ENCODE measurements at places on chromosomes 5 and 9.

- no peak for DNase-seq
Observed at GRCh38 chr5:129770024-129770820, 22.3 kb downstream of the MINAR2 start.

GRCh38 chr9:121328876-121329681, 41.0 kb downstream of the STOM start:
- DNase-seq, result no peak

GRCh38 chr5:142748568-142749249, 21.5 kb upstream of the ARHGAP26 start:
- peak; percentile 45 for DNase-seq

GRCh38 chr5:170151097-170151831, 45.6 kb downstream of the FOXI1 start:
- DNase-seq, result no peak

DNA sequence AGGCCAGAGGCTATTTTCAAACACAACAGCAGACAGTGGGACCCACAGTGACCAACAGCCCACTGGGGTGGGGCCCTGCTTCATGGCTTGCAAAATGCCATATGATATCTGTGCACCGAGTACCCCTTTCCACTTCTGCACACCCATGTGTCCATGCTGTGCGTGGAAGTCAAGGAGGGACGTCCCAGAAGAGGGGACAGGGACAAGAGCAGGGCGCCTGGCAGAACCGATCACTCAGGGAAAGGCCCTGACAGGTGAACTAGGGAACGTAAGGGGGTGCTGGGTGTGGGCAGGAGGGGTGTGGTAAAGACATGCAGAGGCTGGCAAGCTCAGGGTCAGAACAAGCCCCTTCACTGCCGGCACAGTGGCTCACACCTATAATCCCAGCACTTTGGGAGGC, 7.6 kb upstream of the TTLL11 start:
- DNase-seq, result no peak

GRCh38 chr9:14380061-14380836, 66.3 kb upstream of the NFIB start:
- DNase-seq, result no peak

DNA sequence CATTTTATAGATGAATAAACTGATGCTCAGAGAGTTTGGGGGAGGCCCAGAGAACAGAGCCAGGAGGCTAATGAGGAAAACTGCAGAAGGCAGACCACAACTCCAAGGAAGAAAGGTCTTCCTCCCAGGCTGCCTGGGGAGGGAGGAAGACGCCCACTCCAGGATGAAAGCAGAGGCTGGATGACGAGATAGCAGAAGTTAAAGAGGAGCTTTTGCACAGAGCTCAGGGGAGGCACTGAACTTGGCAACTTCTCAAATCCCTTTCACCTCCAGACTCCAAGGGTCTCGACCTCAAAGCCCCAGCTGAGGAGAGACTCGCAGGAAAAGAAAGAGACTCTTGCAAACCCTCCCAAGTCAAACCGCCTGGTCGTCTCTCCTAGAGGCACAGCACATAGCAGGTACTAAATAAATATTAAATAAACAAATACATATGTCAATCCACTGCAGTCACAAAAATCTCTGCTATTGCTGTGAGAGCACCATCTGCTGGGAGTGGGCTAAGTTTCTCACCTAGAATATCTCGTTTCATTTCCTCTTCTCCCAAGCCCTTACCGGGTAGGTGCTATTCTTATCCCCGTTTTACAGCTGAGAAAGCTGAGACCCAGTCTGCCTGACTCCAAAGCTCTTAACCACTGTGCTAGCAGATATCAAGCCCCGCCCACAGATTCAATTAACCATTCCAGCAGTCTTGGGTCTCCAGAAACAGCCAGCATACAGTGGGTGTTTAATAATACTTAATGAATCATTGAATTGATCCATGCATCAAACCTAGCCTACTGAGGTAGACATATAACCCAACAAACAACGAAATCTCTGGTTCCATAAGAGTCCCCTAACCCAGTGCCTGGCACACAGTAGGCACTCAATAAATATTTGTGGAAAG, 97.8 kb upstream of the HAND1 start:
- DNase-seq, result no peak

GRCh38 chr5:67878933-67879332, 336.6 kb upstream of the PIK3R1 start:
- DNase-seq, result no peak

DNA sequence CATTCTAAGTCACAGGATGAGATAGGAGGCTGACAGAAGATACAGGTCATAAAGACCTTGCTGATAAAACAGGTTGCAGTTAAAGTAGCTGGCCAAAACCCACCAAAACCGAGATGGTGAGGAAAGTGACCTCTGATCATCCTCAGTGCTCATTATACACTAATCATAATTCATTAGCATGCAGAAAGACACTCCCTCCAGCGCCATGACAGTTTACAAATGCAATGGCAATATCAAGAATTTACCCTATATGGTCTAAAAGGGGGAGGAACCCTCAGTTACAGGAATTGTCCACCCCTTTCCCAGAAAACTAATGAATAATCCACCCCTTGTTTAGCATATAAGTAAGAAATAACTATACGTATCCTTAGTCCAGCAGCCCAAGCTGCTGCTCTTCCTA, 63.2 kb upstream of the IQGAP2 start:
- DNase-seq, result no peak

DNA sequence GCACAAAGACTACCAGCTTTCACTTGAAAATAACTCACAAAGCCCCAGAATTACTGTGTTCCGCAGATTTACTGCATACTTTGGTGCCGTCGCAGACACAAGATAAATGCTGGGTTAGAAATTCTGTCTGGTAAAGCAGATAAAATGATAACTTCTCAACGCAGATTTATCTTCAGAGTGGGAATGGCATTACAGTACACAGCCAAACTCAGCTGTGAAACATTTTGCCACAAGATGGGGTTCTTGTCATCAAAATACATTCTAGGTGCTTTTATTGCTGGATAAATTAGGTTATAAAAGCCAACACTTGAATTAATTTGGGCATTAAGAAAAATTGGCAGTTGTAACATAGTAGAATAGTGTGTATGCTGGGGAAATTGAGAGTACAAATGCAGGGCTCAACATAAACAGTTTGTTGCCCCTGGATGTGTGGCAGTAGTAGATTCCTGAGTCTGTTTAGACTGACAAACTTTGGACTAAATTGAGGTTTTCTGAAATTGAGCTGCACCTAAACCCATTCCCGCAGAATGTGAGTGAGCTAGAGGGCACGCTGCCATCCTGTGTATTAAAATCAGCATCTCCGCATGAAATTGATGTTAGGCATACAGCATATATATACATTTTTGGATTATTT, 61.1 kb downstream of the LMNB1 start:
- DNase-seq, result no peak

GRCh38 chr9:131405428-131405827, 11.5 kb downstream of the PRRC2B start:
- DNase-seq, result no peak

DNA sequence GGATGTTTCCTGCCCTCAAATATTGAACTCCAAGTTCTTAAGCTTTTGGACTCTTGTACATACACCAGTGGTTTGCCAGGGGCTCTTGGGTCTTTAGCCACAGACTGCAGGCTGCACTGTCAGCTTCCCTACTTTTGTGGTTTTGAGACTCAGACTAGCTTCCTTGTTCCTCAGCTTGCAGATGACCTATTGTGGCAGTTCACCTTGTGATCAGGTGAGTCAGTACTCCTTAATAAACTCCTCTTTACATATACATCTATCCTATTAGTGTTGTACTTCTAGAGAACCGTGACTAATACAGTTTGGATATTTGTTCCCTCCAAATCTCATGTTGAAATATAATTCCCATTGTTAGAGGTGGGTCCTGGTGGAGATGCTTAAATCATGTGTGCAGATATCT, 681.9 kb upstream of the ARRDC3 start:
- DNase-seq, result no peak

DNA sequence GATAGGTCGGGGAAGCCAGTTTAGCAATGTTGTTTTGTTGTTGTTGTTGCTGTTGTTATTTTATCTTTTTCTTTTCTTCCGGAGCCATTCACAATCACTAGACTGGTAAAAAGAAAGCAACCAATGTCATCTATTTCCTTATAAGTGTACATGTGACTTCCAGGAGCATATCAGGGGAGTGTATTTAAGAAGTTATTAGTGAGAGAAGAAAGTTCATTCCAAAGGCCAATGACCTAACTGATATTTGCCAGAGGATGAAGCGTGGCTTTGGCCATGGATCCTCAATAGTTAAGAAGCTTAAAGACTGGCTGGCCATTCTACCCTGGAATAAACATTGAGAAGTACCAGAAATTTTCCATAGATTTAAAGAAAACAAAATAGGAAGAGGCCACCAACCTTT, 341.4 kb upstream of the RFX3 start:
- no peak for DNase-seq

DNA sequence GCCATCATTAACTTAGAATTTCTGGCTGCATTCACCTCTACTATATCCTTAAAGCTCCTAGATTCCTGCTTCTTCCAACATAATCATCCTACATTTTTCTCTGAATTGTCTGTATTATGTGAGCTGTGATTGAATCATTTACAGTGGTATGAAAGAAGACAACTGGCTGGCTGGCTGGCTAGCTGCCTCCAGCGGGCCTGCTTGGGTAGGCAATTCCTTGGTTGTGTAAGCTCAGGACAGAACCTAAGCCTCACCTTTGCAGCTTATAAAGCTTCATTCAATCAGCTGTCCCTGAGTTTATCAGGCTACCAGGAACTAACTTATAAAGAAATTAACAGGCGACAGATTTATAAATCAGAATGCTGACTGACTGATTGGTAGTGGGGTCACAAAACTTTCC, 162.7 kb upstream of the NR3C1 start:
- DNase-seq, result no peak

GRCh38 chr9:111483439-111483857, 735 bp downstream of the ECPAS start:
- peak; percentile 26 for DNase-seq

- DNase-seq, result no peak
Observed at GRCh38 chr9:99373912-99374311, 151.8 kb downstream of the SEC61B start.

GRCh38 chr5:160477266-160477970, 55.8 kb downstream of the PTTG1 start:
- DNase-seq, result no peak

- DNase-seq, result no peak
Observed at GRCh38 chr5:160366230-160366629, 4.2 kb downstream of the C1QTNF2 start.

Data from T-helper 2 cell (primary cell).